ENCODE measurements at places on chromosomes 6 and 20.

DNA sequence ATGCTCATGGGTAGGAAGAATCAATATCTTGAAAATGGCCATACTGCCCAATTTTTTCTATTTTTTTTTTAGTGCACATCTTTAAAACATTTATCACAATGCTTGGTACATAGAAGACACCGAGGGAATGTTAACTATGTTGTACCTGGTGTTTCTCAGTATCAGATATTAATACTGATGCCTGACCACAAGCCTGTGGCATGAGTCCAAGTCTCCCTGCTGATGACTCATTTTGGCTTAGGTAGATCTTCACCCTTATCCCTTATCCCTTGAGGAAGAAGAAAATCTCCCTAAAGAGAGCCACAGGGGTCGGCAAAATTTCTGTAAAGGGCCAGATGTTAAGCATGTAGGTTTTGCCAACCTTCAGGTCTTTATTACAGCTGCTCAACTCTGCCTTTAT is 14.5 kb downstream of the CD109 start:
- no peak for DNase-seq

GRCh38 chr6:88008831-88009231 is 38.8 kb upstream of the SPACA1 start:
- DNase-seq, result no peak

GRCh38 chr20:49290608-49291191 is 12.8 kb upstream of the ZNFX1 start:
- no peak for DNase-seq

- DNase-seq, result no peak
Measured at GRCh38 chr6:99810942-99811620, 182.9 kb downstream of the MCHR2 start.

- DNase-seq, result no peak
Measured at GRCh38 chr6:121609281-121609680, 173.8 kb downstream of the GJA1 start.

DNA sequence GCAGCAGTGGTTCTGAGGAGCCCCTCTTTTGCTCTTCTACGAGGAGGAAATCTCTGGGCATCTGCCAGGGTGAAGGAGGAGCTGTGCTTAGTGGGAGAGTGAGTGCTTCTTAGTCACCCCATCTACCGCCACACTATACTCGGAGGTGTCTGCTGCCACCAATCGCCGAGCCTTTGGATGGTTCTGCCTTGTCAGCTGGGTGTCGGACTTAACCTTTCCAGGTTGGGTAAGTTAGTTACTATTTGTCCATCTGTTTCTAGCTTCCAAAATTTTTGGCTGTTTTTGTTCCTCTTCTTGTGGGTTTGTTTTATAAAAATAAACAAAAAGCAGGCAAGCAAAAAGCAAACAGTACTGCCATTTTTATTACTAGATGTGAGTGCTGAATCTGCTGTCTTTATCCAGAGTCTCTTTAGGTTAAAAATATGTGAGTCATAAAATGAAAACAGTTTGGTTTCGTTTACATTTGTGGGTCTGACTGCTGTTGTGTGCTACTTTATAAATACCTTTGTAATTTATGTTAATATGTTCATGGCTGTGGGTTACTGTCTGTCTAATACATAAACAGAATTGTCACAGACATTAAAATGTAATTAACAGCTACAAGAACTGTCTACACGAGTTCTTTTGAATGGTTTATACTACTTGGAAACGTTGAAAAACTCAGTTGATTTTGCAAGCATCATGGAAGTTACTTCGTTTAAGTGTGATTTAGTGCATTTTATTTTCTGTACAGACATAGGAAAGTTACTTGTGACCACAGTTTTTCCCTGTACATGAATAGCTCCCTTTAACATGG is 89.2 kb downstream of the ARID1B start:
- DNase-seq, result no peak

GRCh38 chr6:158869826-158870648 is 50.9 kb upstream of the EZR start:
- no peak for DNase-seq

GRCh38 chr20:58963060-58963584 is 17.9 kb upstream of the NELFCD start:
- no peak for DNase-seq

DNA sequence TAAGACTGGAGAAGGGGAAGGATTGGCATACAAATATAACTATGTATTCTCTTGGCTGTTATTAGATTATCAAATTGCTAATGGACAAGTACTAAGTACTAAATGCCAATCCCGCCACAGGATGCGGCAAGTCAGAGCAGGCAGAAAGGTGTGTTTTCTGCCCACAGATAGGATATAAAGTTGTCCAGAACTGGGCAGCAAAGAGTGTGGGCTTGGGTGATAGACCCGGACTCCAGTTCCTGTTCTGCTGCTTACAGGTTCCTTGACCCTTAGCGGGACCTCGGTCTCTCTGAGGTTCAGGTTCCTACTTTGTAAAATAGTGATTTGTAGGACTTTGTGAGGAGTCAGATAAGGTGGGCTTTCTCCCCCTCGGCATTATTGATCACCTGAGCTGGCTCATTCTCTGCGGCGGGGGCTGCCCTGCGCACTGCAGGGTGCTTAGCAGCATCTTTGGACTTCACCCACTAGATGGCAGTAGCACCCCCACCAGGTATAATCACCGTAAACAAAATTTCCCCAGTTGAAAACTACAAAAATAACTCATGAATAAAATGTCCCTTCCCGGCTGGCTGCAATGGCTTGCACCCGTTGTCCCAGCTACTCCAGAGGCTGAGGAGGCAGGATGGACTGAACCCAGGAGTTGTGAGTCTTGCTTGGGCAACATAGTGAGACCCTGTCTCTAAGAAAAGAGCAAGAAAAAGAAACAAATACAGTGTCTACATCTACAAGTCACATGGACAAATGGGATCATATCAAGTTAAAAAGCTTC is 193.1 kb downstream of the DOK5 start:
- DNase-seq, result peak; percentile 5

- no peak for DNase-seq
Measured at GRCh38 chr6:56417823-56418222, 170.4 kb upstream of the COL21A1 start.

DNA sequence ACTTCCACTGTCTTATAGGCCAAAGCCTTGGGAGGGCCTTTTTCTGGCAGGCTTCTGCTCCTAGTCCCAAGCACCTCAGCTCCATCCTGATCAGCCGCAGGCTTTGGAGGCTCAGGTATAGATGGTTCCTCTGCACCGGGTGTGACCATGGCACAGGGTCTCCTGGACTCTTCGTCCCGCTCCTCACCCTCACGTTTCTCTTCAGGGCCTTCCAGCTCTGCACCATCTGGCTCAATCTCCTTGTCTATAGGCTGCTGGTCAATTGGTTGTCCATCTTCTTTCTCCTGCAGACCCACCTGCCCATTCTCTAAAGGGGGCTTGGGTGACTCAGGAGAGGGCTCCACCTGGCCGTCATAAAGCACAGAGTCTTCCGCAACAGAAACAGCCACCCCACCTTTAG is 37.0 kb downstream of the BFSP1 start:
- no peak for DNase-seq

DNA sequence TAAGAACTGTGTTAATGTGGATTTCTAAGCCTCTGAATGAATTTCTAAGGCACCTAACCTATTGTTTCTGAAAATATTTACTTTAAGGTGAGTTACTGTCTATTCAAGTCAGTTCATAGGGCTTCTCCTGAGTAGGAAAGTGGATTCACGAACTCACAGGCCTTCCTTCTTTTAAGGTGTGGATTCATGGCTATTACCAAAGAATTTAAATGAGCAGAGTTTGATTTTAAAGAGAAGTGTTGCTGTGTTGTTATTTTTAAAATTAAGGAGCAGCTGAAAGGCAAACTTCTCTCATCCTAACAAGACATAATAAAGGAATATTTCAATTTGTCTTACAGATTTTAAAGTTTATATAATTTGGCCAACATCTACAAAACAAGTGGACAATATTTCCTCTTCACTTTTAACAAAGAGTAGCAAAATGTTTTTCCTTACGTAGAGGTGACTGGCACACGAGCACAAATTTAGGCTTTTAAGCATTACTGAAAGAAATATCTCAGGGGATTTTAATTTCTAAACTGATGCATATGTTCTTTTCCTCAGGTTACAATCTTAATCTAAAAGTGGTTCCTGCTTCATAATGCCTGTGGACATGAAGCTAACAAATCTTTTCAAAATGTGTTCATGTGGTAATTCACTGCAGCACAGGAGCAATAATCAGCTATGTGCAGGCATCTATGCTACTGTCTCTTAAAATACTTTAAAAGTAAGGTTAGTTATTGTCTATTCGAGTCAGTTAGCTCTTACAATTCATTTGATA is 602 bp upstream of the TSPYL4 start:
- no peak for DNase-seq

Measured in KG1 (cell line).